ENCODE measurements at places on chromosomes 12 and 14. TPM values are rescaled to one million over a fixed set of nuclear protein-coding genes. Genes with fewer than 3 reads are reported as not detected.

Gene SPTB
- 463 TPM for total RNA-seq

Gene PSME2
- 179 TPM for total RNA-seq

Gene RASAL1
- not detected for total RNA-seq

Gene TAS2R43
- total RNA-seq = 0.36 TPM
